ENCODE measurements at places on chromosomes 5 and 9.

- no peak for DNase-seq
Measured at GRCh38 chr5:65721050-65721719, 724 bp downstream of the SGTB start.

GRCh38 chr5:140220032-140220697 is 45.2 kb downstream of the CYSTM1 start:
- DNase-seq: no peak

GRCh38 chr9:133371261-133371711 is 4.6 kb downstream of the SURF4 start:
- no peak for DNase-seq

- DNase-seq: no peak
Measured at GRCh38 chr5:133145436-133146170, 93.8 kb downstream of the HSPA4 start.

- no peak for DNase-seq
Measured at GRCh38 chr9:1514776-1515363, 464.7 kb downstream of the DMRT2 start.

DNA sequence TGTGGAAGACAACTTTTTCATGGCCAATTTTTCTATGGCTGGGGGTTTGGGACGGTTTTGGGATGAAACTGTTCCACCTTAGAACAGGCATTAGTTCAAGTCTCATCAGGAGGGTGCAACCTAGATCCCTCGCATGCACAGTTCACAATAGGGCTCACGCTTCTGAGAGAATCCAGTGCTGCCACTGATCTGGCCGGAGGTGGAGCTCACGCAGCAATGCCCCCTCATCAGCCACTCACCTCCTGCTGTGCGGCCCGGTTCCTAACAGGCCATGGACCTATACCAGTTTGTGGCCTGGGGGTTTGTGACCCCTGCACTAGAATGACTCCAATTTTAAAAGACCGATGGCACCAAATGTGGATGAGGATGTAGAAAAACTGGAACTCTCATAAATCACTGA is 127.2 kb upstream of the IER5L start:
- DNase-seq: no peak

DNA sequence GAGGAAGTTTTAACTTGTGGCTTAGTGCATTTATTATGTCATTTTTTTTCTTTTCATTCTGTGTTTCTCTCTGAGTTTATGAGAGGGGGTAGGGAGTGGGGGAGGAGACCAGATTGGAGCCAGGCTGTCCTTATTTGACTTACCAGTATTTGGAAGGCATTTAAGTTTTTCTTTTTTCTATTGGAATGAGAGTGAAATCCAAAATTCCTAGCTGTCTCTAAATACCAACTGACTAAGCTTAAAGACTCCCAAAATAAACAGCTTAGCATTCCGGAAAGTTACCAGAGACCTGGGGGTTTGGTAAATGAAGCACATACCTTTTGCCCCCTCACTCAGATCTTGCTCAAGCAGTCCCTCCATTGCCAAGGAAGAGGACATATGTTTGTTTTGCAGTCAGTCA is 581.9 kb upstream of the BRINP1 start:
- no peak for DNase-seq

GRCh38 chr5:180053061-180053602 is 18.4 kb downstream of the RNF130 start:
- DNase-seq: no peak

GRCh38 chr5:72402959-72403628 is 82.9 kb downstream of the PTCD2 start:
- DNase-seq: no peak

DNA sequence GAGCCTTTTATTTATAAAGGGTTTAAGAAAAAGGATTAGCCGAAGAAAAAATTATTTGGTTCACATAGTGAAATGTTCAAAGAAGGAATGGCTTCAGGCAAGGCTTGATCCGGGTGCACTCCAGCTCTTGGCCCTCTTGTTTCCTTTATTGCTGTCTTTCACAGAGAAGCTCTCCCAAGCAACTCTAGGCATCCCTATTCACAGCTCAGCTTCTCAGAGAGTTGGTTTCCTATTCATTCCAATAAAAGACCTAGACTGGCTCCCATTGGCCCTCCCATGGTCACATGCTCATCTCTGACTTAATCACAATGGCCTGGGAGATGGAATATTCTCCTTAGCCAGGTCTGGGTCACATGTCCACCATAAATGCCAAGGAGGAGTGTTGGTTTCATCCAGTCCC is 9.4 kb upstream of the FGFR4 start:
- DNase-seq: no peak

DNA sequence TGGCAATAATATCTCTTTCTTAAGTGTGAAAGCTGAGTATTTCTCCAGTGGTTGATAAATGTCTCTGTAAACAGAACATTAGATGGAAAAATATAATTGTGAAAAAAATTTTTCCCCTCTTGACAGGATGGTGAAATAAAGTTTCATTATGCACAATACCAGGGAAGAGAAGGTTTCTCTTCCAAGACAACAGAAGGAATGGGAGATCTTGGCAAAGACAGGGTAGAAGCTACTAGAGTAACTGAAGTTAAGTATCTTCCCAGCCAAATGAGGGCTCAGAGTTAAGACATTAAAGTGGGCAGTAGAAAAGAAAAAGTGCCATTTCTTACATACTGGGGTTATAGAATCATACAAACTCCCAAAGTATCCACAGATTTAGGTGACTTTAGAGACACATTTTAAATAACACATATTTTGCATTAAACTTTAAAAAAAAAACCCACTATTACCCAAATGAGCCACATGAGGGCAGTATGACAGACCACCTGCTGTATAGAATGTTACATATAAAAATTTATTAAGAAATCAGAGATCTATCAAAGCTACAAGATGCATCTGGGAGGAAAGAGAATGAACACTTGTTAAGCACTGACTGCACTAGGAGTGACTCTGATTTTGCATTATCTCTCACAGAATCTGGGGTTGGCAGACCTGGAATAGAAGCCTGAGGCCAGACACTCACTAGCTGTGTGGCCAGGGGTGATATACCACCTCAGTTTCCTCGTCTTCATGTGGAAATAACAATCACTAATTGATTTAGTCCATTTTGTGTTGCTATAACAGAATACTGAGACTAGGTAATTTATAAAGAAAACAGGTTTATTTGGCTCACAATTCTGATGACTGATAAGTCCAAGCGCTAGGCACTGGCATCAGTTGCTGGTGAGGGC is 98.5 kb downstream of the ARSB start:
- DNase-seq: no peak

DNA sequence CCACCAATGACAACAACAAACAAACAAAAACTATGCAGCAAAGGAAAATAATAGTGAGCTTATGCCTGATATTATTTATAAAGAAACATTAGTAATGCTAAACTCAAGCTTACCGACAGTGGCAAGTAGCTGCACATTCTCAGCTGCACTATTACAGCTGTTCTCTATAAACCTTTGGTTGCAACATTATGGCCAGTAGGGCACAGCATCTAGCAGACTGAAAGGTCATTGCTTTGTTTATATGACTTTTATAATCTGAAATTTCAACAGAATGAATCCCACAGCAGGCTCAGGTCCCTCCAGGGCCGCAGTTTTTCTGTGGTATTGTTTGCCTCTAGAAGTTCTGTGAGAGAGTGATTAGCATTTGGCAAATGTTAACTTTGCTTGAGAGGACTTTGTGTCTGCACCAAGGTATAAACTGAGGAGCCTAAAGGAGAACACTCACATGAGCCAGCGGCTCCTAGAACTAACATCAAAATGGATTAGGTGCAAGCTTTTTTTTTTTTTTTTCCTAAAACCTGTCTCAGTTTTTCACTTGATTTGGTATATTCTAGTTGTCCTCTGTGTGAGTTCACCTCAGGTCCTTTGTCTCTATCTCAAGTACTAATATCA is 58.3 kb downstream of the IZUMO3 start:
- DNase-seq: no peak
